ENCODE measurements at places on chromosomes 6 and 20.

DNA sequence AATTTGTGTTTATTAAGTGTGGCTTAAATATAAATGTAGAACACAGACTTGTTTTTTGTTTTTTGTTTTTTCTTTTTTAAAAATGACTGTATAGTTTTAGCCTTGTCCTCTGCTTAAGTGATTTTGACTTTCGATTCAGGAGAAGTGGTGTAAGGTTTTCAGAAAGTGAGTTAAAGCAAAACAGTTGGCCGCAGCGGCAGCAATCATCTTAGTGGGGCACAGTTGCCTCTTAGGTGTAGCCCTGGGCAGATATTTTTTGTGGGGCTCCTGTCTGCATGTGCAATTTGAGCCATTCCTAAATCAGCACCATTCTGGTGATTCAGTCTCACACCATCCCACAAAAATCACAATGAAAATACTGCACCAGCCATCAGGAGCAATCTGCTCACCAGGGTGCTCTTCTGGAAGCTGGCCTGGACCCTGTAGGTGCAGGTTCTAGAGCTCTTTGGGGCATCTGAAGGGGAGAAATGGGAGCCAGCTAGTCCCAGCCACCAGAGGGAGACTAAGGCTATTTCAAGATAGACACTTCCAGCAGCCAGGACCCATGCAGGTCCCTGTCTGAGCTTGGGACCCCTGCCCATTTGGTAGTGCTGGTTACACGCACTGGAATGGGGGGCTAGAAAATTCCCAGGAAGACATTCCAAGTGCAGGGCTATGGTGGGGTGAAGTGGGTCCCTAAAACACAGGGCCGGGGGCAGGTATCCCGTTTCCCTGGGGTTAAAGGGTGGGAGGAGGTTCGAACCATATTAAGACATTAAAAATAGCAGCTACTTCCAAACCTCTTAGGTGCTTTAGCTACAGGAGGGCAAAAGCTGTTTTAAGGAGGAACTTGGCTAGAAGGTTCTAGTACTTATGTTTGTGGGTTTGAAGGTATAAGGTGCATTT is 156.6 kb downstream of the NFATC2 start:
- no peak for DNase-seq

GRCh38 chr20:37179683-37180524 is 556 bp upstream of the MROH8 start:
- DNase-seq = no peak

- no peak for DNase-seq
Measured at GRCh38 chr6:109660526-109661320, 30.3 kb downstream of the AK9 start.

DNA sequence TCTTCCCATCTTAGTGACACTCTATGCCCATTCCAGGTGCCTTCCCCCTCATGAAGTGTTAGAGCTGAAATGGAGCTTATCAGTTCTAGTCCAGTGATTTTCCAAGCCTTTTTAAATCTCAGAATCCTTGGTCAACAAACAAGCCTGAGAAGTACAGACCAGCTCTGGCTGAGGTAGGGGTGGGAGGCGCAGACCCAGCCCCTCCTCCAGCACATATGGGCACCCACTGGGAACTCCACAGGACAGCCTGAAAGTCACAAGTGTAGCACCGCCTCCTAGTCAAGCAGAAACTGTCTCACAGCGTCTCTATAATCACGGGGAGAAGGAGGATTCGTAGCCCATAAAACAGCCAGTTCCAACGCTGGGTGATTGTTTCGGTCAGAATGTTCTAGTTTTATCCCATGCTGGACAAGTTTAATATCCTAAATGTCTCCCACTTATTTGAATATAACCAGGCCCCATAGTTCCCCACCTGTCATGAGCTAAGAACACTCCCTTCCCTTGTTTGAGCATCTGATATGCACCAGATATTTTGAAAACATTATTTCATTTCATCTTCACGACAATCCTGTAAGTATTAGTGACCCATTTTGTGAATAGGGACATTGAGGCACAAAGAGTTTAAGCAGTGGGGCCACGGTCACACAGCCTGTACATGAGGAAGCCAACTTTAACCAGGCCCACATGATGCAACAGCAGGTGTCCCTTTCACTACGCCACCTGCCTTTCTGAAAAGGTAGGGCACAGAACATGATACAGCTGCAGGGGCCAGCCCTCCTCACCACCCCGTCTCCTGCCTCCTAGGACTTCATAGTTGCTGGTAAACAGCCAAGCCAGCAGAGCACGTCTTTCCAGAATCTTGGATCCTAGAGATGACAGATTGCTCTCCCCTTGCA is 40.1 kb downstream of the TRAF3IP2 start:
- no peak for DNase-seq

DNA sequence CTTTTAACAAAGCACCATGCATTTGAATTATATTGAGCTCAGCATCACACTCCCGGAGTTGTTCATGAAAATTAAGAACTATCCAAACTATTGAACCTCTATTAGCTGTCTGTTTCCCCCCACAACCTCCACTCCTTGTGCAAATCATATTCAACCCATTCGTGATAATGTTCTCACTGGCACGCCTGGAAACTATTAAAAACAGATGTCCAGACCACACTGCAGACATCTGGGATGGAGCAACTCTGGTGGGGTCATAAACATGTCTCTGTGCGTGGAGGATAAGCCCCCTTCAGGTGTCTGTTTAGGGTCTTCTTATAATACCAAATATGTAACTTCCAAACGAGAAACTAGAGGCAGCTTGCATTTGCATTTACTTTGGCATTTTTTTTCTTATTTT is 193.7 kb downstream of the TFAP2A start:
- DNase-seq = no peak

GRCh38 chr6:150932996-150933395 is 67.5 kb downstream of the MTHFD1L start:
- no peak for DNase-seq

DNA sequence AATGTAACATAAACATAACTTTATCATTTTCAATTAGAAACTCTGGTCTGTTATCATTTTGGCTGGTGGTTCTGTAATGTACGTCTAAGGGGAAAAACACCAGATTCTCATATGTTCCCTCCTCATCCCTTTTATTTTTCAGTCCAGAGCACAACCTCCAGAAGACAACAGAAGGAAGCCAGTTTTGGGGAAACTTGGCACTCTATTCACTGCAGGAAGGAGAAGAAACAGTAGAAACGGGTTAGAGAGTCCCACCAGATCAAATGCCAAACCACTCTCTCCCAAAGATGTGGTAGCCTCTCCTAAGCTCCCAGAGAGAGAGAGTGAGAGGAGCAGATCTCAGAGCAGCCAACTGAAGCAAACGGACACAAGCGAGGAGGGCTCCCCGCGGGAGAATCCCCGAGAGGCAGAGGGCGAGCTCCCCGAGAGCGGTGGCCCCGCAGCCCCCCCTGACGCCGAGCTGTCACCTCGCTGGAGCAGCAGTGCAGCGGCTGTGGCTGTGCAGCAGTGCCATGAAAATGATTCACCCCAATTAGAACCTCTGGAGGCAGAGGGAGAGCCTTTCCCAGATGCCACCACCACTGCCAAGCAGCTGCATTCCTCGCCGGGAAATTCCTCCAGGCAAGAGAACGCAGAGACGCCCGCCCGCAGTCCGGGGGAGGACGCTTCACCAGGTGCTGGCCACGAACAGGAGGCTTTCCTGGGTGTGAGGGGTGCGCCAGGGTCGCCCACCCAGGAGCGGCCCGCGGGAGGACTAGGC is 117.8 kb downstream of the RTN4IP1 start:
- DNase-seq = no peak

- no peak for DNase-seq
Measured at GRCh38 chr20:1119128-1119505, 715 bp downstream of the PSMF1 start.

GRCh38 chr6:107917451-107918375 is 40.3 kb downstream of the SEC63 start:
- no peak for DNase-seq

Data from GOT3 (cell line).